Osteocyte (in vitro differentiated cells): ENCODE measurements at places on chromosomes 11 and 22. TPM values are rescaled to one million over a fixed set of nuclear protein-coding genes. Genes with fewer than 3 reads are reported as not detected.
A peak's percentile ranks its signal among the peaks of the same experiment; 100 is the strongest.

The APOL6 gene
- total RNA-seq: 11.8 and 14.3 TPM in 2 replicates

The SCARF2 gene
- 48.4 and 50.8 TPM in 2 replicates for total RNA-seq

The TPH1 gene
- 0.11 and 0.31 TPM in 2 replicates for total RNA-seq

The ANKK1 gene
- not detected in 2 replicates for total RNA-seq

The LDLRAD3 gene
- 15.0 and 18.2 TPM in 2 replicates for total RNA-seq

DNA sequence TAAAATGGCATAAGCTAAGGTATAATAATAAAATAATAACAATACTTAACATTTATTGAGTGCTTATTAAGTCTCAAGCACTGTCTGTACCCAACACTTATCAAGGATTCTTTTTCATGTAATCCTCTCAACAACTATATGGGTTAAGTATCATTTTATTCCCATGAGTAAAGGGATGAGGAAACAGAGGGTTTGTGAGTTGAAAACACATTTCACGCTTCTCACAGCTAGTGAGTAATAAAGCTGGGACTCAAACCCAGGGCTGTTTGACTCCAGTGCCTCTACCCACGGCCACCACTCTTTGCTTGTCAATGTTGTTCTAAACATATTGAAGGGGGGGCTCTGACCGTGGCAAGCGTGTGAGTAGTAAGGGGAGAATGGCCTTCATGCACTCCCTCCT lies 8.7 kb downstream of the CD3E start:
- no peak for DNase-seq

GRCh38 chr11:86495351-86495750 lies 120.7 kb downstream of the CCDC81 start:
- DNase-seq: no peak

- no peak for DNase-seq
These were observed 152.4 kb upstream of the ZC3H12C start for GRCh38 chr11:109940816-109941215.

GRCh38 chr11:72013765-72014711 lies 15.3 kb downstream of the IL18BP start:
- no peak for DNase-seq

DNA sequence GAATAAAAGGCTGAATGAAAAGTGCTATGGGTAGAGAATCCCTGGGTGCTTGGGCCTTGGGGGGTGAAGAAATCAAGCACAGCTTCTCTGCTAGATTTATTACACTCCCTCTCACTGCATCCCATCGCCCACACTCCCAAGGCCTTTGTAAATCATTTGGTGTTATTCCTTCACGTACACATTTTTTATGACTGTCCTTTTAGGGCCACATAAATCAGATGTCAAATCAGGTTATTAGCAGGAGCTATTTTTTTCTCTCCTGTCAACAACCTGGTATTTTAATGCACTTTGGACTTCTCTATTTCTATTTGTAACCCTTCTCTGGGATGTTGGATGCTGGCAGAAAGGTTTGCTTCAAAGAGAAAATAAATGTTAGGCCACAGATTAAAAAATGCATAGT lies 408.8 kb downstream of the INSC start:
- no peak for DNase-seq

GRCh38 chr11:12195768-12196167 lies 85.4 kb downstream of the MICAL2 start:
- DNase-seq: no peak

DNA sequence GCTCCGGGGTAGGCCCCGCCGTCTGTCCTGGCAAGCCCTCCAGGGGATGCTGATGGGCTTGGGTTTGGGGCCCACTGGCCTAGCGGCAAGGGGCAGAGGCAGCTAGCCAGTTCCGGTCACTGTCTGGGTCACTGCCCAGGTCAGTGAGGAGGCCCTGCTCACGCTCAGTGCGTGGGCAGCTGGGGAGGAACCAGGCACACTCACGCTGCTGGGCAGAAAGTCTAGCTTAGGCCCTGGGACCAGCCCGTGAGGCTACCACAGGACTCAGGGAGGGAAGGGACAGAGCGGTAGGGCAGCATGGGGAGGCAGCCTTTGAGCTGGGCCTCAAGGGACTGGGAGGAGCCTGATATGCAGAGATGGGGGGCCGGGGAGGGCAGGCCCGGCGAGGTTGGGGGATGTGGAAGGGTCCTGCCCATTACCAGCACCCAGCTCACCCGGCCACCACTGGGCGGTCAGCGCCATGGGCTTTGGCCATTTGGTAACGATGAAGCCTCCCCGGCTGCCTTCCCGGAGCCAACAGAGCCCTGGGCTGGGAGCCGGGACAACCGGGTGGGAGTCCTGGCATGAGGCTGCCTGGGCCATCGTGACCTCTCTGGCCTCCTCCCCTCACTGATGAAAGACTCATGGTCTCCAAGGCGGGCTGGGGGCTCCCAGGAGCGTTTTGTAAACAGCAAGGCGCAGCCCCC lies 14.2 kb downstream of the SHISAL1 start:
- DNase-seq: no peak

DNA sequence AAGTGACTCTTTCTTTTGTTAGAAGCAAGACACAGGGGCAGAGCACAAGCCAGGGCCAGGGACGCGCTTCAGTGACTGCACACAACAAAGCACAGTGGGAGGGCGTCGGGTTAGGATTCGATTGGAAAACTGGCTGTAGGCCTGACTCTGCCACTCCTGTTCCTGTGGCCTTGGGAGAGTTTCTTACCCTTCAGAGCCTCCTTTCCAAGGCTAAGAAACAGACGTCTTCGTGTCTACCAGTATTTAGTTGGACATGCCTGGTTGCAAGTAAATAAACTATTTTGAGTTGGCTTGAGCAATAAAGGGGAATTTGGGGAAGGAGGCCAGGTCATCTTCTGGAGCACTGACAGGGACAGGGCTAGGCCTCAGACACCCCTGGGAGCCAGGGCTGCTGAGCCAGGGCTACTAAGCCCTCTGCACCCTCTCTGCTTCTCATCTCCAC lies 549.1 kb downstream of the INSC start:
- peak; percentile 30 for DNase-seq
